Stimulated activated CD4-positive, alpha-beta T cell treated with anti-CD3 and anti-CD28 coated beads, Interleukin-4, amount 100 ng/mL, for 24 hours (primary cell): ENCODE measurements at places on chromosomes 2 and 18.
A peak's percentile ranks its signal among the peaks of the same experiment; 100 is the strongest.

- DNase-seq = no peak
Measured at GRCh38 chr18:54335638-54336173, 22.0 kb downstream of the STARD6 start.

GRCh38 chr2:17303054-17303453, 215.2 kb downstream of the RAD51AP2 start:
- no peak for DNase-seq

GRCh38 chr2:44191739-44192138, 23.1 kb downstream of the PPM1B start:
- no peak for DNase-seq

- no peak for DNase-seq
Measured at GRCh38 chr2:161722547-161723503, 98.6 kb downstream of the SLC4A10 start.

GRCh38 chr2:223058952-223059716, 7.1 kb downstream of the KCNE4 start:
- no peak for DNase-seq

- no peak for DNase-seq
Measured at GRCh38 chr2:181444654-181445053, 12.5 kb upstream of the ITGA4 start.

GRCh38 chr2:21381421-21381820, 257.7 kb downstream of the TDRD15 start:
- DNase-seq = no peak

- peak; percentile 60 for DNase-seq
Measured at GRCh38 chr18:13568443-13569392, 157.6 kb downstream of the FAM210A start.

GRCh38 chr2:173866874-173867618, 98.1 kb downstream of the SP3 start:
- no peak for DNase-seq

DNA sequence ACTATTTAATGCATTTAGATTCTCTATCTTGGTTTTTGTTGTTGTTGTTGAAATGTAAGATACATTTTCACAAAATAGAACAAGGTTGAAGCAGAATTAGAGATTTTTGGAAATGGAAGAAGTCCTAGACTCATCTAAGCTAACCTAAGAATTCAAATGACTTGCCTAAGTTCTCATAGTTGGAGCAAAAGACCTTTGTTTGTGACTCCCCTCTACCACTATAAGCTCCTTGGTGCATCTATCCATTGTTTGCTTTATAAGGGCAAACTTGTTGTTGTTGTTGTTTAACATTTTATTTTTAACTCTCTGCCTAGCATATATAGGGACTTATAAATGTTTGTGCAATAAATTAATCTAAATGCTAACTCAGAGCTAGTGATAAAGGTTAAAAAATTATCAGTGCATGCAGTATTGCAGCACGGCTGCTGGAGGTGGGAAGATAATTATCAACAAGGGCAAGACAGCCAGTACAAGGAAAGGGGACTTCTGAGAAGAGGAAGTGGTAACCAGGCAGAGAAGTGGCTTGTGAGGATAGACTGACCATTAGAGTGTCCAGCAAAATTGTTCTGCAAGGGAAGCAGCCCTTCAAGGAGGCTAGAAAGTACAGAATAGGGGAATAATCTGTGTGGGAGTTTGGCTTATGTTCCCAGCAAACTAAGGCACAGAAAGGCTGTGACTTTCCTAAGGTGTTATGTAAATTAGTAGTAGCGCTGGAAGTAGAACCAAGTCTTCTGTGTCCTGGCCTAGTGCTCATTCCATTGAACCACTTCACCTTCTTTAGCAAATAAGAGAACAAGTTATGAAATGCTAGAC, 38.1 kb upstream of the ACYP2 start:
- DNase-seq = no peak

DNA sequence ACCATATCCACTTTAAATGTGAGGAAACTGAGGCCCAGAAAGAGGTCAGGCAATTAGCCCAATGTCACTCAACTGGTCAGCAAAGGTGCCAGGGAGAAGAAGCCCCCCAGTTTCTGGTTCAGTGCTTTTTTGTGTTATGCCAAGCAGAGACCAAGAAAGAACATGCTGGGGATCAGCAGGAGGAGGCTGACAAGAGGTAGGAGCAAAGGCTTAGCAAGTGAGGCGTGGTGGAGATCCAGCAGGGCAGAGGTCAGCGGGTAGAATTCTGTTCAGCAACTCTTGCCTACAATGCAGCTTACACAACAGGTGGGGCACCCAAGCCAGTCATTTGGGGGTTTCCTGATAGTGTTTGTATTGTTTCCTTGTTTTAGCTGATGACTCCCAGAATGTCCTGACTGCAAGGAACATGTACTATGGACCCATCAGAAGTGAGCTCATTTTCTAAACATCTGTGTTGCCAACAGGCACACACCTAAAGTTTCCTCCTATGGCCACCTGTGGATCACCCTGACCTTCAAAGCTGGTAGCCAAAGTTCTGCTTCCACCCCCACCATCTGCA, 28.2 kb downstream of the LPIN2 start:
- DNase-seq = no peak

DNA sequence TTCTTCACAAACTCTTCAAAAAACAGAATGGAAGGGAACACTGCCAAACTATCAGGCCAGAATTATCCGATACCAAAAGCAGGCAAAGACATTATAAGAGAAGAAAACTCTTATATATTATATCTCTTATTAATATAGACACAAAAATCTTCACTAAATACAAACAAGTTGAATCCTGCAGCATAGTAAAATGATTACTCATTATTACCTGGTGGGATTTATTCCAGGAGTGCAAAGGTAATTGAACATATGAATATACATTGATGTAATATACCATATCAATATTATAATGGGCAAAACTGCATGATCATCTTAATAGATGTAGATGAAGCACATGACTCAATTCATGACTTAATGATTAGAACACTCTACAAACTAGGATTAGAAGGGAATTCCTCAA, 25.1 kb downstream of the ABCB11 start:
- no peak for DNase-seq

- no peak for DNase-seq
Measured at GRCh38 chr2:161371869-161372268, 44.2 kb upstream of the TBR1 start.

DNA sequence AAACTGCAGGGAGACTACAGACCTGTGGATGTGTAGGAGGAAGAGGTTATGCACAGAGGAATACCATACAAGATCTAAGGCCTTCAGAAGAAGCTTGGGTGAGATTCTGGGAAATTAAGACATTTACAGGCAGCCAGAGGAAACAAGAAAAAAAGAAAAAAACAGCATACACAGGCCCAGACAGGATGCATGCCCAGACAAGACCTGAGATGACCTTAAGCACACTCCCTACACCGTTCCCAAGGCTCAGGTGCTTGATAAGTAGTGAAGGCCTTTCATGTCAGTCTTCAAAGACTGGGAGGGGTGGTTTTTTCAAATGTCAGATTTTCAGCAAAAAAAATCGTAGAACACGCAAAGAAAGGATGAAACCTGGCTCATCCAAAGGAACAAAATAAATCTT, 83.0 kb downstream of the CCDC138 start:
- no peak for DNase-seq

- no peak for DNase-seq
Measured at GRCh38 chr18:59546188-59546587, 151.0 kb downstream of the CCBE1 start.

- no peak for DNase-seq
Measured at GRCh38 chr2:101559551-101559950, 84.6 kb upstream of the RFX8 start.

- DNase-seq = no peak
Measured at GRCh38 chr18:63617915-63618234, 26.2 kb downstream of the SERPINB4 start.

GRCh38 chr2:4973973-4974372, 718.2 kb upstream of the SOX11 start:
- DNase-seq = no peak

DNA sequence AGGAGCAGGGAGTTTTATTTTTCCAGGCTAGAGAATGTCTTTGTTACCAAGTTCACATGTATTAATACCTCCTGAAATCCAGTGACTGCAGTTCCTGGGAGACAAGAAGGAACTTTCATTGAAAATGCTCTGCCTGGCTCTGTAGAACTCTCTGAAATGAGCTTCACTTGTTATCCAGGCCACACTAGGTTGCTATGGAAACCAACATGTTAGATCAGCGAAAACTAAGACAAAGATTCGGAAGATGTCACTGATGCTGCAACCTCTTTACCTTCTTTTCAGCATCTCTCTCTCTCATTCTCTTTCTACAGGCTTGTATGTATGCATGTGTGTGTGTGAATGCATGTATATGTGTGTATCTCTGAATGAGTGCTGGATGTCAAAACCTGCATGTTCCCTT, 218.5 kb downstream of the TRIB2 start:
- no peak for DNase-seq

DNA sequence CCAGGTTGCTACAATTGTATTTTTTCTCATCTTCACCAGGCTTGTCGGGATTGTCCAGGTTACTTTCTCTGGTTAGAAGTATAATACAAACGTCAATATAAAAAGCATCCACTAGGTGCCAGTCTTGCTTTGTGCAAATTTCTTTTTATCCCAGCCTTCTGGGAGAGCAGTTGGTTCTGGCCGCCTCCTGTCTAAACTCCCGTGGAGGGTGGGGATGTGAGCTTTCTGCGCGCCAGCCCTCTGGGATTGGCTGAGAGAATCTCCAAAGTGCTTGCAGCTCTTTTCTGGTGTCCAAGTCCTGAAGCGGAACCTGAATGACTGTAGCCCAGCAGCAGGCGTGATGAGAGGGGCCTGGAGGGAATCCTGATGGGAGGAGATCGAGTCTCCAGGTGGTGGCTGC, 22.4 kb upstream of the TOGARAM2 start:
- peak; percentile 34 for DNase-seq

GRCh38 chr2:236241181-236242056, 22.8 kb downstream of the ASB18 start:
- no peak for DNase-seq

GRCh38 chr2:100757621-100758394, 62.1 kb upstream of the NPAS2 start:
- DNase-seq = no peak

GRCh38 chr2:191109888-191110287, 40.9 kb downstream of the STAT4 start:
- peak; percentile 59 for DNase-seq

DNA sequence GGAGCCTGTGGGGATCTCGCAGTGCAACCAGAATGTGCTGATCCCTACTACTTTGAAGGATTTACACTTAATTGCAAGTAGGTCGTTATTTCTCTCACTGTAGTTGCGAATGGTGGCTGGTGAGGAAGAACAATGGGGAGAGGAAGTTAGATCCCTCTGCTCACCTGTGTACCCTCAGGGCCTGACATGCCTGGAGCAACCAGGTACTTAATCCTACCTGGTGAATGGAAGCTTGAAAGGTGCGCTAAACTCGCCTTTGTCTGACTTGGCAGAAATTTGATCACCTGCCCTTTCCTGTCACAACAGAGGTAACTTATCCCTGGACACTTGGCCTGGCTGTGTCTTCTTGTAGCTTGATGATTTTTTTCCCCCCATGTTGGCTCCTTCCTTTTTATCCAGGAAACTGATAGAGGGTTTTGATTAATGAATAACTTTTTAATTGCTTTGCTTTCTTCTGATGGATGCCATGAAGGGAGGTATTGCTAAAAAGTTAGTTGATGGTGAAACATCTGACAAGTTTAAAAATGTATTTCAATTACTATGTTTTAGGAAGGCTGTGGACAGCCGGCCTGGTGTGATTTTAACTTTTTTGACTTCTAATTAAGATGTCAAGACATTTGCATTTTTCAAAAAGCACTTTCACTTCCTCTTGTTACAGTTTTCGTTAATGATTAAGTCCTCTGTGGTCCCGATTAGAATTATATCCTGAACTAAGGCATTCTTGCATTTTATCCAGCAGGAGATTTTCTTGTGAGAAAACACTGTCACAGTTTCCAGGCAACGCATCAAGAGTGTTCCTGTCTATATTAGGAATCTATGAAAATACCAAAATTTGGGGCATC, 9.2 kb downstream of the SGPP2 start:
- DNase-seq = no peak

GRCh38 chr2:123864416-123864815, 160.7 kb upstream of the CNTNAP5 start:
- no peak for DNase-seq

DNA sequence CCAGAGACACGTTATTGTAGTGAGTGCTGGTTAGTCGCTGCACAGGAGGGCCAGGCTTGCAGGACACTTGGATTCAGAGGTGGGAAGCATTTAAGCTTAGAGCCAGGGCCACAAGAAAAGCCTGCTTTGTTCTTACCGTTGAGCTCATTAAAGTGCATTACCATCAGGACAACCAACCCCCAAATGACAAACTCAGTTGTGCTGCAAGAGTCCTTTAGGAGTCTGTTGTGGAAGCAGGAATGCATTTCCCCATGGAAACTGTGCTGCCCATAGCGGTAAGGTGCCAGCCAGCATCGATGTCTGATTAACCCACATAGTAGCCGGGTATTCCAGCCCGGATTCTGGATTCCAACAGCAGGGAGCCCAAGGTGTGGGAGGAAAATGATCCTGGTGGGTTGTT, 23.4 kb upstream of the REEP1 start:
- no peak for DNase-seq

- DNase-seq = no peak
Measured at GRCh38 chr2:79860228-79861058, 347.6 kb downstream of the CTNNA2 start.

DNA sequence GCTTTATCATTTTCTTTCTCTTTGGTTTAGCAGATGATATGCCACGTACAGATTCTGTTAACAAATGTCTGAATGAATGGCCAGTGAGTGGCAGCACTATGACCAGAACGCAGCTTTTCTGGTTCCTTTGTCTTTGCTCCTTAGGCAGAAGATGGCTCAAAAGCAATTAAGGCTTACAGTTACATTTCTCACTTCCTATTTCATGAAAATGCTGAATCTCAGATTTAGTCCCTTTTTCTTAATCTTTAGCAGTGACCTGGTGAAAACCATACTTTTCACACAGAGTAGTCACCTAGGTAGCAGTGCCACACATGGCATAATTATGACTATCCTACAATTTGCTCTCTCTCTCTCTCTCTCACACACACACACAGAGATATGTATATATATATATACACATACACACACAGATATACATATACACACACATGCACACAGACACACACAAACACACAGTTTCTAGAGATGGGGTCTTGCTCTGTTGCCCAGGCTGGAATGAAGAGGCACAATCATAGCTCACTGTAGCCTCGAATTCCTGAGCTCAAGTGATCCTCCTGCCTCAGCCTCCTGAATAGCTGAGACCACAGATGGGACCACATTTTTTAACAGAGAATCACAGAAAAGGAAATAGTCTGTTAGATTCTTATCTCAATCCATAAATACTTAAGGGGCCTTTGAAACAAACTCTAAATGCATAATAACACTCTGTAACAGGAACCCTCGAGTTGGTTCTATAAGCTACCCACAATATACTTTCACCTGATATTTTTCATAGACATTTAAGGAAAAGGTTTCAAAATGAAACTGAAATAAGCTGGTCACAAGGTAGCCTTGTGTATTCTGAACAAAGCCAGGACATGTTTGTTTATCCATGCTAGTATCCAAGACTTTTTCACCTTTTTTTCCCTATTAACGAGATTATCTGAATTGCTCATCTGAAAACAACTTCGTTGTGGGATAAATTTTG, 11.6 kb downstream of the PDE6D start:
- DNase-seq = no peak
